T-helper 17 cell (primary cell): ENCODE measurements at places on chromosomes 1 and 21. TPM values are rescaled to one million over a fixed set of nuclear protein-coding genes. Genes with fewer than 3 reads are reported as not detected.

DNA sequence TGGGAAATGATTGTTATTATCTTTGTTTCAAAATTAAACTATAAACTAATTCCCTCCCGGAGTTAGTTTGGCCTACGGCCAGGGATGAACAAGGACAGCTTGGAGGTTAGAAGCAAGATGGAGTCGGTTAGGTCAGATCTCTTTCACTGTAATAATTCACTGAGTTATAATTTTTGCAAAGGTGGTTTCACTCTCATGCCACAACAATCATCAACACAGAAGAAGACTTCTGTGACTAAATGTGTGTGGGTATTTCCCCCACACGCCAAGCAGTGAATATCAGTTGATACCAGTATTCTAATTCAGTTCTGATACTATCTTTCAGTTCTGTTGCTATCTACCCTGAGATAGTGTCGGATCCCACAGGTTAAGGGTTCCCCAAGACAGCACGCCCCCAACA is 215.1 kb downstream of the S1PR1 start:
- no peak for DNase-seq

Gene SELP
- 35.4 TPM for total RNA-seq

DNA sequence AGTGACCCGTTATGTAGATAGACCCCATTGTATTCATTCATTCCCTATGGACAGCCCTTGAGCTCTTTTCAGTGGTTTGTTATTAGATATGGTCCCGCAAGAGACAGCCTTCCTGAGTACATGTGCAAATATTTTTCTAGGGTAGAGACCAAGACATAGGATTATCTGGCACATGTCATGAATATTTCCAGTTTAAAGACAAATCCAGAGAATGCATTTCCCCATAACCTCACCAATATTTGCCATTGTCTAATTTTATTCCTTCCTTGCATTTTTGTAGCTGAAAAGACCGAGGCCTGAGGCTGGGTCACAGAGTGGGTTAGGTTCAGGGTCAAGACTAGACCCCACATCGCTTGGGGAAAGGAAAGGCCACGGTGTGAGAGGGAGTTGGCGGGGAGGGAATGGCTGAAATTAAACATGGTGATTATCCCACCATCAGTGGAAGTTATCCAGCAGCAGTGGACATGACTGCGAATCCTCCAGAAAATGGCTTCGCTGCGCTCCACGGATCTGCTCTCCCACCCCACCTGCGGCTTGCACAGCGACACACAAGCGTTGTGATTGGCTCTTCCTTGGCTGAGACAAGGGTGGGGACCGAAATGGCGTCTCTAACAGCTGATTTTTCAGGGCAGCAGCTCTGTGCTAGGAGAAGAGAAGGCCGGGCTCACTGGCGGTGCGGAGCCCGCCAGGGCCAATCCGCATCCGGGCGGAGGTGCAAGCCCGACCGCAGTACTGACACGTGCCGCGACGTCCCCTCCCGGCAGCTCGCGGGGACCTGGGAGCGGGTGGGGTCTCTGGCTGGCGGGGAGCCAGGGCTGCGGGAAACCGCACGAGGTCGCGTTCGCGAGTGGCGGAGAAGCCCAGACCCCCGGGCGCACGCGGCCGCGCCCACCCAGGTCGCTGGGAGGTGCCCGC is 16.1 kb upstream of the STMN1 start:
- DNase-seq: peak; percentile 28

- no peak for DNase-seq
Observed at GRCh38 chr21:17613242-17613676, 558 bp upstream of the BTG3 start.

- DNase-seq: no peak
Observed at GRCh38 chr1:36182734-36183133, 26.8 kb downstream of the MAP7D1 start.

DNA sequence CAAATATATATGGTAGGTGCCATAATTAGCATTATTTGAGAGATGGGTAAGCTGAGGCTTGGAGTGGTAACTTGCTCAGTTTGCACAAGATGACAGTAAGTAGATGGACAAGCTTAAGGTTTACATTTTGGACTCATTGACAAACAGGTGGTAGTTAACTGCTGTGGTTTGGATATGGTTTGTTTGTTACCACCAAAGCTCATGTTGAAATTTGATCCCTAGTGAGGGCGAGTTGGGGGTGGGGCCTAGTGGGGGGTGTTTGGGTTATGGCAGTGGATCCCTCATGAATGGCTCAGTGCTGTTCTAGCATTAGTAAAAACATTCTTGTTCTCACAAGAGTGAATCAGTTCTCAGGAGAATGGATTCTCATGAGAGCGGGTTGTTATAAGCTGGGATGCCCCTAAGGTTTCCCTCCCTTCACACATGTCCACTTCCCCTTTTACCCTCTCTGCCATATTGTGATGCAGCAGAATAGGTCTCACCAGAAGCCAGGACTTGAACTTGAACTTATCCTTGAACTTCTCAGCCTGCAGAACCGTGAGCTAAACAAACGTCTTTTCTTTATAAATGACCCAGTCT is 6.6 kb upstream of the PRRX1 start:
- no peak for DNase-seq

Gene FAM177B
- 0.50 TPM for total RNA-seq

- DNase-seq: no peak
Observed at GRCh38 chr1:7425771-7426170, 345.3 kb upstream of the VAMP3 start.

Gene MGST3
- 27.2 TPM for total RNA-seq

DNA sequence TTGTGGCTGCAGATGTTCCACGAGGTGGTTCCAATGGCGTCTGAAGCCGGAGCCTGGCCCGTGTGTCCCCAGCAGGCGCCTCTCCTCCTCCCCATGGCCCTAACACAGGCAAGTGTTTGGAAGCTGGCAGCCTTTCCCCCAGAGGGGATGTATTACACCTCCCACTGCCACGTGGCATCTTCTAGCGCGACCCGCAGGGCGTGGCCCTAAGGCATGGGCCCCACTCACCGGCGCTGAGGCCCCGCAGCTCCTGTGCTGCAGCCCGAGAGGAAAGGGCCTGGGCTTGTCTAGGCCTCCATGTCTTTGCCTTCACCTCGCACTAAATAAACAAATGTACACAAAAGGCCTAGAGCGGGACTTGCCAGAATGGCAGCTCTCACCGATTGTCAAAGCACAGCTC is 37.9 kb downstream of the SLC66A1 start:
- DNase-seq: no peak

Gene PAPPA2
- total RNA-seq: 0.17 TPM

DNA sequence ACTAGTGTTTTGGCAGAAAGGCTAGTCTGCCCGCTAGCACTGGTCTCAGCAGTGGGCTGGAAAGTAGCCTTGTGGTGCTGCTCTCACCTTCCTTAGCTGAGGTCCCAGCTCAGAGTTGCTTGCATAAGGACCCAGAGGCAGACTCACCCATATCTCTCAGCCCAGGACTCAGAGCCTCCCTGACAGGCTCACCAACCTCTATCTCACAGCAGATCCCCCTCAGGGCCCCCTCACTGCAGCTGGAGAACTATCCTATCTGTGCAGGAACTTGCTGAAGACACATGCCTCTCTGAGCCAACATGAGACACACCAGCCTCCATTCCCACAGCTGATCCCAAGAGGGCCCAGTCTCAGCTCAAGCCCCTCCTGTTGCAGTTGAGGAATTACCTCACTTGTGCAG is 82.6 kb downstream of the IARS2 start:
- DNase-seq: no peak

DNA sequence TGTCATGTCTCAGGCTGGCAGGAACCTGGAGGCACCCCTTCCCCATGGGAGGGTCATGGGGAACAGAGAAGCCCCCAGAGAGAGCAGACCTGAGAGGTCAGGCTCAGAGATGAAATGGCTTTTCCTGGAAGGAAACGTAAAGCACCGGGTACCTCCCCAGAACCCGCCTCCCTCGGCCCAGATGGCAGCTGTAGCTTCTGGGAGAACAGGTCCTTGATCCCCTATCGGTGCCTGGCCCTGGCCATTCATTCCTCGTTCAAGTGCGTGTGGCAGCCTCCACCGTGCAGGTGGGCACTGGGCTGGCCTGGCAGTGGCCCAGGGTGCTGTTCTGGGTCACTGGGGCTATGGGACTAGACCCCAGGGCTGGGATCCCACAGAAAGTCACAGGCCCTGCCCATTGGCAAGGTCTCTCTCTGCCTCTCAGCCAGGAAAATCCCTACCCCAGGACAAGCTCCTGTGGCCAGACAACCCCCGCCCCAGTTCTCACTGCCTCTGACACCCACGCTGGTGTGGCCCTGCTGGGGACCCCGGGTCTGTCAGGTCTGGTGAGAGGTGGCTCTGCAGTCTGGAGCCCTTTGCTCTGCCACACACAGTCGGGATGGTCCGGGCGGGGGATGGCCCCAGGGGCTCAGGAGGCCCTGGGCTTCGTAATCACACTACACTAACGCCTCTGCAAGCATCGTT is 183.2 kb upstream of the VAMP3 start:
- DNase-seq: no peak

DNA sequence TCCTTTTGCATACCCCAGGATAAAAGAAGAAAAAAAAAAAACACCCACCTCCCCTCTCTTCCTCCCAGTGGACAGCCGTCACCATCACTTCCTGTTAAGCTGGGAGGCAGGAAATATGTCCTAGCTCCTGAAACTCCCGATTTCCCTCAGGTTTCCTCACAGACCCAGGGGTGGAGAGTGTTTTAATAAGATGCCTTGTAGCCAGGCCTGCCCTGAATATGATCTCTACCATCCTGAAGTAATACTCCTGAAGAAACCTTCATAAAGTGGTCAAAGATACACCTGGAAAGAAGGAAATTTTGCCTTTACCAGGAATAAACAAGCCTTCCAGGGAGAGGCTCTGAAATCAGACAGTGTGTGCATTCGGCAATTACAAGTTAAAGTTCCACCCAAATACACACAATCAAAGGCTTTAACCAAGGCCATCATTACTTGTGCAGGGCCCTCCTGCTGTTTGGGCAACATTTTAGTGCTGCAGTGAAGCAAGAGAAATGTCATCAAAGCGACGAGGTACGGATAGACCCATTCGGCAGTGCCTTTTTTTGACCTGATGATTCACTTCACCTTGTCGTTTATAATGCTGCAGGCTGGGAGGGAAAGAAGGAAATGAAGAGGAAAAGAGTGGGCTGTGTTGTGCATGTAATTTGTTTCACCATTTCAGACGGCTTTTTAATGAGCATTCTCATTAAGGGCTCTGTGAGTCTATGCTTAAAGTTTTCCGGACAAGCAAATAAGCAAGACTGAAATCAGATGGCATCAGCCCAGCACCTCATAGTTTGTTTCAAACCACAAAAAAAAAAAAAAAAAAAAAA is 41.0 kb upstream of the RASAL2 start:
- DNase-seq: no peak

DNA sequence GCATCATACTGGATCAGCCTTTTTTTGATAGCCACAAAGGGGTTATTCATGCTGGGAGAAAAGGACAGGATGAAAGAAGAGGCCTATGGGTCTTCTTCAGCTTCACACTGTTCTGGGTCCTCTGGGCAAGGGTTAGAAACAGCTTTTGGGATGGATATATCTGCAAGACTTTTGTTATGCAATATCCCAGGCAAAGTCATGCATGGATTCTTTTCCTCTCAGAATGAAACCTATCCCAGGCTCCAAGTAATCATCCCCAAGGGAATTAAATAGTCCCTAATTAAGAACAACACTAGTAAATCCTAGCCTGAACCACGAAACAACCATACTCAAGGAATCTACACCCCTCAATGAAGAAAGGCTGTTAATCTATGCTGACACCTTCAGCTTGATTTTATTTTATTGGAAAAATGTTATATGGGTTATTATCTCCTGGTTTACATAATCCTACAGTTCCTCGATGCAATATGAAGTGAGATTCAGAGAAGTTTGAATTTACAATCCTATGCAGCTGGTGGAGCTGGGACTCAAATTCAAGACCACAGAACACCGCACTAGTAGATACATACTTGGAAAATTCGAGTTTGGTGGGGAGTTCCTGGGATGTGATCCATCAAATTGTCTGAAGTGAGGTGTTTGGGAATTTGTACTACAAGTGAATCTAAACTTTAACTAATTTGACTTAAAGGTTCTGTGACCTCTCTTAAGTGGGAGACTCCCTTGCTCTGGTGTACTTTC is 338.6 kb downstream of the TBX15 start:
- DNase-seq: no peak

DNA sequence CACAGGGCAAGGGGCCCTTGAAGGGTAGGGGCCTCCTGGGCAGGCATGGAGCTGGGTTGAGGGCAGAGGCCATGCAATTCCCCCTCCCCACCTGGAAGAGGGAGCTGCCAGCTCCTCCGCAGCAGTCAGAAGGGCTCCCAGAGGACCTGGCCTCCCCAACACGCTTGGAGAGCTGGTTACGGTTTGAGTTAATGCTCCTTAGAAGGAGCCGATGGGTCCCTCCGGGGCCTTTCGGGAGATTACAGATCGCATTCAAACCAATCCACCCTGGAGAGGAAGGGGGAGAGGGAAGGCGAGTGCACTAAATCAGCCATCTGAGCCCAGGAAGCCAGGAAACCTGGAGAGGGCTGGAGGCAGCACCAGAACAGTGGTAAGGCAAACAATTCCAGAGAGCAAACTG is 106.3 kb upstream of the CSF3R start:
- DNase-seq: no peak

Gene NHLH1
- 0.17 TPM for total RNA-seq

DNA sequence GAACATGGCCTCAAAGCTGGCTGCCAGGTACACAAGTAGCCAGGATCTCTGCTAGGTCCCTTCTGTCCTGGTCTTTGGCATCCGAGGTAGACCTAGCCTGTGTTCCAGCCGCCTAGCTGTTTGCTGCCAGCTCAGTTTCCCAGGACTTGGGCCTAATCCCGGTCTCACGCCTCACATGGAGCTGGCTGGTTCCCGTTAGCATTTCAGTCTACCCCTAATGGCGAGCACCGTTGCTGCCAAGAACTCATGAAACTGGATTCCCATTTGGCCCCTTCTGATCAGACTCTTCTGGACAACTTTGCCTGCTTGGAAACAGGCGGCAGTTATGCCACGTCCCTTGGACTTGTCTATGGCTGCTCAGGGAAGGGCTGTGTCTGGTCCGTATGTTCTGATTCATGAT is 26.2 kb upstream of the HHAT start:
- DNase-seq: no peak

DNA sequence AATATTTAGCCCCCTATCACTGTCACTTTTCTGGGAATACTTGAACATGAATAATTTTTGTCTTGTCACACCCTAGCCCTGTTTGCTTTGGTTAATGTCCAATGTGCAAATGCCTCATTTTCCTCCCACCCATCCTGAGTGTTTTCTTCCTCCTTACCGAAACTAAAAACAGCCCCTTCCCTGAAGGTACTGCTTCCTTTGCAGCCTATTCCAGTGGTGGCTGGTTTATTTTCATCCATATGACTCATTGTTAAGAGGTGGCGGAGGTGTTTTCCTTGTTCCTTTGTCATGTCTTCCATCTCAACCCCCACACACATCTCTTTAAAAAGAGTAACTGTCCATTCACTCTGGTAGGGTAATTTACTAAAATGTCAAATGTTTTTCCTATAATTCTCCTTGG is 40.4 kb downstream of the CD55 start:
- DNase-seq: no peak

Gene NR1I3
- not detected for total RNA-seq
